ENCODE measurements at places on chromosomes 13 and 19. TPM values are rescaled to one million over a fixed set of nuclear protein-coding genes. Genes with fewer than 3 reads are reported as not detected.

The SCEL gene
- 61.7 TPM for total RNA-seq

The CRLF1 gene
- total RNA-seq: 38.4 TPM

The ACER1 gene
- not detected for total RNA-seq

The IGFL1 gene
- total RNA-seq: not detected

The CLEC11A gene
- 23.1 TPM for total RNA-seq

The RFPL4A gene
- total RNA-seq: 2.5 TPM

The TMIGD2 gene
- not detected for total RNA-seq

DNA sequence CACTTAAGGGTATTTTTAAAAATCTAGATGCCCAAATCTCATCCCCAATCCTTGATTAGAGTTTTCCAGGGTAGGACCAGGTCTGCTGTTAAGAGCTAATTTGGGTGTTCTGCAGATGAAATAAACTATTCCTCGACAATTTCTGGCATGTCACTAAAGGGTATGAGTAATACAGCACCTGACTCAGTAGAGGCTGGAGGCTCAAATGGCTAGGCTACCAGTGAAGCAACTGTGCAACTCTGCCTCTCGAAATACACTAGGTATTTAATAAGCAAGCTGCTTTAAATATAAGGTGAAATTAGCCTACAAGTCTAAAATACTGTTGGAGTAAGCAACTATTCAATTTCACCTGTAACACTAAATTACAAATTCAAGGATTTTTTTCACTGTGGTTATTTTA lies 1.5 kb downstream of the RNF6 start:
- DNase-seq: no peak

GRCh38 chr13:50850445-50850844 lies 7.0 kb upstream of the DLEU7 start:
- no peak for DNase-seq

- no peak for DNase-seq
Observed at GRCh38 chr13:112435973-112436372, 59.8 kb downstream of the SPACA7 start.

DNA sequence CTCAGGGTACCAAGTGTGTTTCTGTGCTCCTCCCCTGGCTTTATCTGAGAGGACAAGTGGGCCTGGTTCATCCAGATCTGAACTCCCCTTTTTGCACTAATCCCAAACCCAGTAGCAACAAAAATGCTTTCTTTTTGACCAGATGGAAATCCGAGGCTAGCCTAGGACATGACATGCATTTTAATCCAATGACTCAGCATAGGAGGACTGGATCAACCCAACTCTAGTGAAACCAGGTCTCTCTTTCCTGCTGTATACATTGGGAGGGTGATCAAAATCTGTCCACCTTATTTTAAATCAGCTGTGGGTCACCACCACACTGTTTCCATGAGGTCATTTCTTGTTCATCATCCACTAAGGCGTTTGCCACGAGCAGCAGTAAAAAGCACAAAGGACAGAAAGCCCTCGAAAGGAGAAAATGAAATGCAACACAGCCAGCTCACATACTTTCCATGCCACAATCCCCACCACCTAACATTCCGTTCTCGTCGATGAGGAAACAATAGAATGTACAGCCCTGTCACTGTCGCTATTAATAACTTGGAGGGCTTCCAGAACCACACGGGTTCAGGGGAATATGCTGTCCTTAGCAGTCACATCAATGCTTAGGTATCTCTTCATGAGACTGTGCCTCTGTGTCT lies 543.0 kb downstream of the IRS2 start:
- DNase-seq: peak; percentile 54

DNA sequence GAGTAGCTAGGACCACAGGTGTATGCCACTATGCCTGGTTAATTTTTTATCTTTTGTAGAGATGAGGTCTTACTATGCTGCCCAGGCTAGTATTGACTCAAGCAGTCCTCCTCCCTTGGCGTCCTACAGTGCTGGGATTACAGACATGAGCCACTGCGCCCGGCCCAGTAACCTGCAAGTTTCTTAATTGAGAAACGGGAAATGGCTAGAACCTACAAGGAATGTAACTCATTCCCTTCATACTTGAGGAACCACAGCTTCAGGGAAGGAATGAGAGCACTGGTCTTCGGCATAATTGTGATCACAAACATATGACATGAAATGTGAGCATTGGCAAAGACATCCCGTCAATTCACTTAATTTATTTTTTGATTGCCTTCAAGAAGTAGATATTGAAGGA lies 157.0 kb downstream of the KLF5 start:
- no peak for DNase-seq

DNA sequence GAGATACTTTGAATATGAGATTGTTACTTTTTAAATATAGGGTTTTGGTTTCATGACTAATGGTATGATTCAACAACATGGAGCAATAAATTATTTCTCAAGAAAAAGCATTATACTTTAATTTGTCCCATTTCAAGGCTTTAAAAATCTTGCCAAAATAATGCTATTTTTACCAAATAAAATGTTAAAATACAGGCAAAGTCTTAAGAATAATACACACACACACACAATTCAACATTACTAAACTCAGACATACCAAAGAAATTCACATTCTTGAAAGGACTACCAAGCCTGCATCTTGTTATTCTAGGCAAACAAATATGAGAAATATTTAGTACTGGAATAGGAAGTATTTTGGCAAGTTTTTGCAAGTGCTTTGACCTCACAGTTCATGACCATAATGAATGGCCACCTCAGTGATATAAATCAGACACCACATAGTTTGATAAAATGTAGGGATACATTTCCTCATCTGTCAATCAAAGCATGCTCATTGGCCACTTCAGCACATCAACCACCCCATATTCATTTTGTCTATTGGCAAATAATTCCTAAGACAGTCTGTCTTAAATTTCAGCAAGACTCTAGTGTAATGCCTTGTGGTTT lies 107.2 kb downstream of the NALCN start:
- no peak for DNase-seq
